Mesothelial cell of epicardium (in vitro differentiated cells): ENCODE measurements at places on chromosomes 11 and 22.

- no peak overlapping the region for H3K27ac ChIP-seq
- no peaks in the 10 kb centered on the region for H3K4me1 ChIP-seq
- H3K27me3 ChIP-seq, result peaks cover 17% of the 10 kb centered on the region
- H3K4me3 ChIP-seq, result no peak overlapping the region
- DNase-seq, result no peak
- no peaks in the 10 kb centered on the region for H3K36me3 ChIP-seq
Measured at GRCh38 chr11:3081386-3081751, 24.1 kb upstream of the CARS1 start.

- H3K36me3 ChIP-seq, result peaks cover 16% of the 10 kb centered on the region
- no peak overlapping the region for H3K27ac ChIP-seq
- peaks cover 11% of the 10 kb centered on the region for H3K27me3 ChIP-seq
- H3K4me1 ChIP-seq, result peaks cover 4% of the 10 kb centered on the region
Measured at GRCh38 chr11:45930031-45930794, 7.8 kb downstream of the LARGE2 start.

DNA sequence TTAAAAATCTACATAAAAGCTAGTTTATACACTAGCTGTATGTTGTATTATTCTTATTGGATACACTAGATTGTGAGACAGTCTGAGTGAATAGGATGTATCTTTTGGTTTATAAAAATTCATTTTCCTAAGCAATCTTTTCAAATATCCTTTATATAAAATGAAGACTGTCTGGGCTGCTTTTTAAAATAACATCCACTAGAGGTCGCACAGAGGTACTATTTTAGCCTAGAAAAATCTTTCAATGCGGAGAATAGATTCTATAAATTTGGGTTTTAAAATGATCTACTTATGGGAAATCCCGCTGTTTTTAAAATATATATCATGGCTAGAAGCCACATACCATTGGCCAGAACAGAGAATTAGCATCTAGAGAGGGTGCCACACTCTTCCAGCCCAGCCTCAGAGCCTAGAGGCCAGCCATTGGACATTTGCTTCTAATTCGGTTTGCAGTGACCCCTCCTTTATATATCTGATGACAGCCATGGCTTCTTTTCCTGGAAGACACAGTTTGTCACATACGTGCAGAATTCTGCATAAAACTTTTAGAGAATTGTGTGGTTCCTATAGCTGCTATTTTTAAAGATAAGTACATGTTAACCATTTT, 7.3 kb downstream of the C11orf97 start:
- H3K4me3 ChIP-seq, result no peak overlapping the region
- H3K4me1 ChIP-seq, result peaks cover 15% of the 10 kb centered on the region
- H3K27me3 ChIP-seq, result peaks cover 7% of the 10 kb centered on the region
- H3K27ac ChIP-seq, result no peak overlapping the region
- no peak for DNase-seq

- H3K4me1 ChIP-seq, result peaks cover 21% of the 10 kb centered on the region
- no peak for DNase-seq
- H3K27me3 ChIP-seq, result no peaks in the 10 kb centered on the region
- H3K4me3 ChIP-seq, result no peak overlapping the region
- H3K36me3 ChIP-seq, result no peaks in the 10 kb centered on the region
- H3K27ac ChIP-seq, result no peak overlapping the region
Measured at GRCh38 chr11:111571829-111572501, 30.3 kb upstream of the SIK2 start.

GRCh38 chr11:65637794-65638419, at the start of gene SIPA1:
Gene SIPA1, plus strand, starts transcription at chr11:65638101. Its CDS starts 2,821 bp downstream, at chr11:65640922.
- peak within 1 kb of the TSS; percentile 75 for H3K4me3 ChIP-seq
- peak within 1 kb of the TSS; percentile 92 for H3K27ac ChIP-seq
- peak; percentile 72 for DNase-seq

- no peak for DNase-seq
- peaks cover 8% of the 10 kb centered on the region for H3K4me1 ChIP-seq
- H3K27me3 ChIP-seq, result no peaks in the 10 kb centered on the region
- peak overlapping the region; percentile 57 for H3K4me3 ChIP-seq
- no peaks in the 10 kb centered on the region for H3K36me3 ChIP-seq
- H3K27ac ChIP-seq, result peak overlapping the region; percentile 91
Measured at GRCh38 chr11:68039526-68040086, 781 bp downstream of the TCIRG1 start.

- peaks cover 4% of the 10 kb centered on the region for H3K4me1 ChIP-seq
- H3K27ac ChIP-seq, result no peak overlapping the region
- no peaks in the 10 kb centered on the region for H3K36me3 ChIP-seq
- no peaks in the 10 kb centered on the region for H3K27me3 ChIP-seq
- no peak for DNase-seq
Measured at GRCh38 chr11:22472306-22472705, 134.1 kb downstream of the SLC17A6 start.

GRCh38 chr11:113796663-113797259, 17.2 kb downstream of the CLDN25 start:
- H3K36me3 ChIP-seq, result peaks cover 34% of the 10 kb centered on the region
- H3K4me3 ChIP-seq, result no peak overlapping the region
- no peak overlapping the region for H3K27ac ChIP-seq
- H3K27me3 ChIP-seq, result no peaks in the 10 kb centered on the region
